ENCODE measurements at places on chromosomes 4 and X.

- no peak for DNase-seq
Observed at GRCh38 chr4:184845367-184846021, 19.7 kb upstream of the ACSL1 start.

DNA sequence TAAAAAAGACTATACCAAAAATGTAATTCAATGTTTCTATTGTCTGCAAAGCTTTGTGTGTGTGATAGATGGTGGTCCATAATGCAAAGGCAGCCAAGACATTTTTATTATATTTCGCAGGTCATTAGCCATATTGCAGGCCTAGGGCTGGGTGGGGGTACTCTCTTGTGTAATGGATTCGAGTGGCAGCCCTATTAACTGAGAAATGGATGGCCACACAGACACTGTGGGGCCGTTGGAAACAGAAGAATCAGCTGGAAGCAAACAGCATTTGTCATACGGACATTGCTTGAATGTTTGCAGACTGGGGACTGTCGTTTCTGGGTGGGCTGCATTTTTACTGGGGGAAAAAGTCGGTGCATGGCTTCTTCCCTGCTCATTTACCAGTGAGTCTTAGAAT is 101.4 kb downstream of the GPR143 start:
- DNase-seq, result no peak

DNA sequence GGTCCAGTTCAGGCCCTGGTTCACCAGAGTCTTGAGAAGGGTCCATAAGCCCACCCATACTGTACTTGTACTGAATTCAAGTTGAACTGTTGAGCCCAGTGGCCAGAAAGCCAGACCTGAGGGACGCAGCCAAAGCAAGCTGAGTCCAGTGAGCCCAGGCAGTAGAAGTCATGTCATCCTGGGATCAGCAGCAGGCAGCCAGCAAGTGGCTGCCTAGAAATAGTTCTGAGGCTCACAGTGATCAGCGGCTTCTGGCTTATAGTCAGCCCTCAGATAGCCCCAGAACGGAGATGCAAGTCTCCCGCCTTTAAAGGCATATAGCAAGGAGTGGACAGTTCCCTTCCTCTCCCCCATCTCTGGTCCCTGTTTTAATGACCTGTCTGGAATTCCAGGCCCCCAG is 347.1 kb downstream of the FBXW7 start:
- DNase-seq, result no peak

GRCh38 chr4:186699881-186700397 is 23.7 kb downstream of the FAT1 start:
- no peak for DNase-seq

- DNase-seq, result no peak
Observed at GRCh38 chr4:11004818-11005217, 320.2 kb upstream of the CLNK start.

GRCh38 chr4:127084666-127085065 is 548.1 kb upstream of the INTU start:
- DNase-seq, result no peak

GRCh38 chr4:121015421-121015820 is 56.9 kb downstream of the NDNF start:
- no peak for DNase-seq

DNA sequence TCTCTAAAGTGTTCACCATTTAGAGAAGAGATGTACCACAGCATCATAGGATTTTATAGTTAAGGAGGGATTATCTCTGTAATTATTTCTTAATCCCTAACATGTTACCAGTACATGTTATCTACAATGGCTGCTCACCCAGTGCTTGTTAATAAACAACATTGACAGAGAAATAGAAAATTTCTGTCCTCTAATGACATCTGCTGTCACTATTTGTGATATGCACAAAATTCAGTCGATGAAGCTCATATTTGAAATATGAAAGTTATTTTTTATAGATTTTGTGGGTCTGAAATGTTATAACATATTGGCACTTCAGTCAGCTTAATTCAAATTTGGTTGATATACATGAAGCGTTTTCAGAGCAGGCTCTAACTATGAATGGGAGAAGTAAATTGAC is 48.8 kb upstream of the GRXCR1 start:
- DNase-seq, result no peak

DNA sequence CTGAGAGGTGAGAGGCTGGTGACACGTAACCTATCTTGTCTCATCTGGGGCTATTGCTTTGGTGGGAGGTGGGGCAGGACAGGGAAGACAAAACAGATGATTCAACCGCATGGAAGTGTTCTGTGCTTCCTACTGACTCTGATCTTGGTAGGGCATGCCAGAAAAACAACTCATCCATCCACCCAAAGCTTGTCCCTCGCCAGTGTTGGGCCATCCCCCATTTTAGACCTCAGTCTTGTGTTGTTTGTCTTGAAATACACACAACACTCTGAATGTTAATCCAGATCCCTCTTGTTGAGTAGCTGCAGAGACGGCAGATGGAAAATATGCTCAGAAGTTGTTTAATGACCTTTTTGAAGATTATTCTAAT is 377 bp downstream of the CHRNA9 start:
- no peak for DNase-seq

DNA sequence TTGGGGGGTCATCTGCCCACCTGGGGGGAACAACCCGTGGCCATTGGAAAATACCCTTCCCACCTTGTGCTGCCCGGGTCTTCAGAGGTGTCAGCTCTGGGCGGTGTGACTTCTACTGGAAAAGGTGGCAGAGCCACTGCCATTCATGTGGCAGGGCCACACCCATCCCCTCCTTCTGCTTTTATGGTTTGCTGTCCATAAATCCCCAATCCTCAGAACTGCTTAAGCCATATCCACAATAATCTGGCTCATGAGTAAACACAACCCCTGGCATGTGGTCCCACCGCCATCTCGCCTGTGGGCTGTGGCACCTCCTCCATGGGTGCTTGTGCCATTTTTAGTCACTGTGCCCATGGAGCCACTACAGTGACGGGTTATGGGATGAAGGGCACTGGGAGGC is 20.6 kb downstream of the SORCS2 start:
- DNase-seq, result no peak

DNA sequence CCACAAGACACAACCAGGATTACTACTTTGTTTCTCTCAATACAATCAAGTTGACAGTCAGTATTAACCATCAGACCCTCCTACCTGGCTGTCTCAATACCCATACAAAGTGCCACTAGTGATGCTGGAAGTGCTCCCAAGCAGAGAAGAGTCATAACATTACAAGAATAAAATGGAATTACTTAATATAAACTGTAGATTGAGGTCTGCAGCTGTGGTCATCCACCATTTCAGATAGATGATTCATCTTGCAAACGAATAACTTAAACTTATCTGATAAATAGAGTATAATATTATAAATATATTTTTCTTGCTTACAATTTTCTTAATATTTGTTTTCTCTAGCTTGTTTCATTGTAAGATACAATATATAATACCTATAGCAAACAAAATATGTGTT is 1034.2 kb upstream of the PCDH10 start:
- no peak for DNase-seq

DNA sequence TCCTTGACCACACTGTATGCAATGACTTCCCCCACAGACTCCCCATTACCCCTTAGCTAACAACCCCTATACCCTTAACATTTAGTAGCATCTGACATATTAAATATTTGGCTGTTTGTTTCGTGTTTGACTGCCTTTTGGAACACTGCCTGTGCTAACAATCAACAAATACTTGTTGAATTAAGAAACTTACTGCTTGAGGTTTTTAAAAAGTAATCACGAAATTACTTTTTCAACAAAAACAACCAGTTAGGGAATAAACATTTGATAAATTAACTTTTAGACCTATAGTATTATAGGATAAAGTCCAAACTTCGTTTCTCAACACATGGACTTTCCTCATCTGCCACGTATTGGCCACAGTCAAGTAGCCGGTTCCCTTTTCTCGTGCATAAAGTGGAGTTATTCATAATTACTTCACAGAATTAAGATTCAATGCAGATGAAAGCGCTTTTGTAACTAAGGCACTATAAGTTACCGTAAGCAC is 555 bp upstream of the ELMOD2 start:
- no peak for DNase-seq

- DNase-seq, result no peak
Observed at GRCh38 chrX:87961471-87961870, 443.9 kb downstream of the KLHL4 start.

DNA sequence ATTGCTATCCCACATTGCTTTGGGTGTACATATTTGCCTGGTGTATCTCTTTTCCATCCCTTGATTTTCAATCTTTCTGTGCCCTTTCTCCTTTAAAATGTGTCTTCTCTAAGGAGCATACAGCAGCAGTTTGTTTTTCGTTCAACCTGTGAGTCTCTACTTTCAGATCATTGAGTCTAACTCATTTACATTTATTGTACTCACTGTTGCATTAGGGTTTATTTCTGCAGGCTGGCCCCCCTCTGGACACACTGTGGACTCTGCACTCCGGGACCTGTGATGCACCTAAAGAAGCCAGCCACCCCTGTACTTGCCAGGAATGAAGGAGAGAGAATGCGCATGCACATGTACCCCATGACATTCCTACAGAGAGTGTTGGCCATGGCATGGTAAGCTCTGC is 93.0 kb downstream of the FAM53A start:
- no peak for DNase-seq

GRCh38 chr4:174460684-174461083 is 61.6 kb downstream of the HPGD start:
- no peak for DNase-seq

DNA sequence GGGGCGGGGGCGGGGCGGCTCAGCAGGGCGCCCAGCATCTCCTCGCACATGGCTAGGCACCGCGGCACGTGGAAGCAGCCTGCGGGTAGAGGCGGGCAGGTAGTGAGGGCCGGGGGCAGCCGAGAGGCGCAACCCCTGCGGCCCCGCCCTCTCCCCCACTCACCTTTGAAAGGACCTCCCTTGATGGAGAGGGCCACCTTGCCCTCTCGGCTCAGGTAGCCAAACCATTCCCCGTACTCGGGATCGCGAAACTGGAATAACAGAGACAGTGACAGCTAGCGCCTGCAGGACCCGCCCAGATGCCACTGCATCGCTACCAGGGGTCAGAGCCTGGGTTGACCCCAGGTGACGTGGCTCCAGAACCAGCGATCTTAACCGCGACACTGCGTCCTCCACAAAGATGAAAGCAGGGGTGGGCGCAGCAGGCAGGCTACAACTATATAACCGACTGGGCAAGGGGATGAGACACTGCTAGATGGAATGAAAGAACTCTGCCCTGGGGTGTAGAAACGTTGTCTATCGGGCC is 552 bp upstream of the NAA10 start:
- no peak for DNase-seq

DNA sequence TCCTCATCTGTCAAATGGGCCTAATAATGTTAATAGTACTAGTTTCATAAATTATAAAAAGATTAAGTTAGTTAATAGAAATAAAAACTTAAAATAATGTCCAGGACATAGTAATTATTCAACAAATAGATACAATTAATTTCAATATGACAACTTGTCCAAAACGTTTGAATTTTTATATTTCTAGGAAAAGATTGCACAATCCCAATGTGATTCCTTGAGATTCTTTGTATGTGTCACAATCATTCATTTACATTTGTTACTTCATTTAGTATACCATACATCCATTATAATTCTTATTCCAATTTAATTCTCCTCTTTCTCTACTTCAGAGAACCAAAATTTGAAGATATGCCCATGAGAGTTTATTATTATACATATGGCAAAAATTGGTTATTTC is 554.2 kb downstream of the GABRG1 start:
- DNase-seq, result no peak

DNA sequence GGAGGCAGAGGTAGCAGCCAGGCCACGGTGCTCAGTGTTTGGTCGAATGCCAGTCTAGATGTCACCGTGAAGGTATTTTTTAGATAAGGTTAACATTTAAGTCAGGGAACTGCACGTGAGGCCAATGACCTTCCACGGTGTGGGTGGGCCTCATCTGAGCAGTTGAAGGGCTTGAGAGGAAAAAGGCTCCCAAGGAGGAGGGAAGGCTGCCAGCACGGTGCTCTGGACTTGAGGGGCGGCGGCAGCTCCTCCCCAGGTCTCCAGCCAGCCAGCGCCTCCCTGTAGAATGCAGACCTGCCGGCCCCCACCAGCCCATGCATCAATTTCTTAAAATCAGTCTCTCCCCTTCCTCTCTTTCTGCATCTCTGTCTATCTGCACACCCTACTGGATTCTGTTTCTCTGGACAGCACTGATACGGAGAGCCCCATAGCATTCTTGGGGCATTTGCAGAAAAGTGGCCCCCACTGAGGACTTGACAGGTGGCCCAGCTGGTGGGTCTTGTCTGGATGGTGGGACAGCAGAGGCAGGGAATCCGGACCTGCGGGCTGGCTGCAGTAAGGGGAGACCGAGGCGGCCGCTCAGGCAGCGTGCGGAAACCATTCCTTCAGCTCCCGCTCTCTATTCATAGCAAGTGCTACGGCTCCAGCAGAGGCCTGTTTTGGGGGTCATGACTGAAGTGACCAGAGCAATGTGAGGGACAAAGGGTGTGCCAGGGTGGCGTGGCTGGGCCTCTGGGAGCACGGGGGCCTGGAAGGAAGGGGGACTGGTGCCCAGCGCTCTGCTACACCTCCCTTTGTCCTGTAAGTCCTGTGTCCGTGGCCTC is 7.9 kb upstream of the RGS12 start:
- no peak for DNase-seq

DNA sequence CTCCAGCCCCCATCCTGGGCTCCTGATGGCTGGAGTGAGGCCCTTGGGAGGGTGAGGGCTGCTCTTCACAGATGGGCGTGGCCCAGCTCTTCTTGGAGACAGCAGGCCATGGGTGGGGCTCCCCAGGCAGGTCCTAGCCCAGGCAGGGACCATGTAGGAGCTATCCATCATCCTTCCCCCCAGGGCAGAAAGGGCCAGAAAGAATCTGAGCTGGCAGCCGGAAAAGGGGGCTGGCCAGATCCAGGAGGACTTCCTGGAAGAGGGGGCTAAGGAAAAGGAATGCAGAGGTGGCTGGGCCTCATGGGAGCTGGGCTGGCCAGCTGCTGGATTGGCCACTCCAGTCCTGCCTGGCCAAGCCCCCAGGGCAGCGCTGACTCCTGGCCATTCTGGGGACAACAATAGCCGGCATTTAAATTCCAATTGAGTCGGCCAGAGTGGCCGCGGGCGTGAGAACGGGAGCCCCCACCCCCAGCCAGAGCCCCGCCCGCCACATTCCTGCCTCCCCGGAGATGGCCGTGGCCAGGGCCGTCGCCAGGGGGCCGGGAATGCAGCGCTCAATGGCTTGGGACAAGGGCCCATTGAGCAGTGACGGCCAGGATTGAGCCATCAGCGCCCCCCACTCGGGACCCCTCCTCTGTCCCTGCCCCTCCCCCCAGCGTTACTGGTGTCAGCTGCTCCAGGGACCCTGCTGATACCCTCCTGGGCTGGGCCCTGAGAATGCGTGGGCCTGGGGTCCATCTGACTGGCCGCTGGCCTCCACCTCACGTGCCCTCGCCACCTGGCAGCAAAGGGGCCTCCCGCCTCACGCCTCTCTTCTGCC is 15.1 kb upstream of the FGFR3 start:
- DNase-seq, result no peak

- no peak for DNase-seq
Observed at GRCh38 chr4:175827516-175827915, 15.5 kb upstream of the GPM6A start.

All from stimulated activated CD8-positive, alpha-beta memory T cell treated with anti-CD3 and anti-CD28 coated beads, Interleukin-4, amount 100 ng/mL, for 4 hours (primary cell).